Activated naive CD8-positive, alpha-beta T cell treated with anti-CD3 and anti-CD28 coated beads for 36 hours (primary cell): ENCODE measurements at places on chromosomes 7 and 10. TPM values are rescaled to one million over a fixed set of nuclear protein-coding genes. Genes with fewer than 3 reads are reported as not detected.

- H3K27me3 ChIP-seq, result no peaks in the 10 kb centered on the region
- H3K4me1 ChIP-seq, result no peaks in the 10 kb centered on the region
- no peaks in the 10 kb centered on the region for H3K36me3 ChIP-seq
- no peak for DNase-seq
Measured at GRCh38 chr7:46080595-46081159, 159.6 kb upstream of the IGFBP3 start.

- H3K4me3 ChIP-seq, result no peak overlapping the region
- DNase-seq, result no peak
- no peaks in the 10 kb centered on the region for H3K27me3 ChIP-seq
- H3K27ac ChIP-seq, result no peak overlapping the region
- H3K4me1 ChIP-seq, result peaks cover 2% of the 10 kb centered on the region
- no peaks in the 10 kb centered on the region for H3K36me3 ChIP-seq
Measured at GRCh38 chr10:128373831-128374230, 247.6 kb upstream of the MKI67 start.

DNA sequence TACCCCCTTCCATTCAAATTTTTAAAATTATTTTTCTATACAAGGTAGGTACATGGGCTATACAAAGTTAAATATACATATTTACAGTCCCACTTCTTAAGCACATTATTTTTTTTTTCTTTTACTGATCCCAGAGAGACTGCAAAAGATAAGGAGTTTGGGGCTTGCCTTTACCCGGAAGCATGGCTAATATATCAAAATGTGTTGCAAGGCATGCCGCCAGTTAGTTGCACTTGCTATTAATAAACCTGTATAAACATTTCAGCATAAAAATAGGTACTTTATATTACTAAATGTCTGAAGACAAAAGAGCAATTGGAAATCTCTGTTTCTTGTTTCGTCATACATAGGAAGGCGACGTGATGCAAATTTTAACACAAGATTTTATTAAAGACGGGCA is 21.5 kb upstream of the PDLIM1 start:
- peaks cover 12% of the 10 kb centered on the region for H3K4me1 ChIP-seq
- no peak overlapping the region for H3K27ac ChIP-seq
- no peaks in the 10 kb centered on the region for H3K36me3 ChIP-seq

GRCh38 chr10:83932245-83932644 is 207.1 kb upstream of the GHITM start:
- no peak overlapping the region for H3K4me3 ChIP-seq
- H3K4me1 ChIP-seq, result no peaks in the 10 kb centered on the region
- no peak overlapping the region for H3K27ac ChIP-seq
- no peak for DNase-seq
- H3K27me3 ChIP-seq, result no peaks in the 10 kb centered on the region
- no peaks in the 10 kb centered on the region for H3K36me3 ChIP-seq

- H3K4me1 ChIP-seq, result peaks cover 47% of the 10 kb centered on the region
- H3K27me3 ChIP-seq, result peaks cover 8% of the 10 kb centered on the region
- peak overlapping the region; percentile 87 for H3K4me3 ChIP-seq
- peak overlapping the region; percentile 89 for H3K27ac ChIP-seq
- no peak for DNase-seq
Measured at GRCh38 chr7:92832534-92833023, 3.8 kb downstream of the CDK6 start.

- H3K27me3 ChIP-seq, result peaks cover 4% of the 10 kb centered on the region
- DNase-seq, result no peak
- H3K36me3 ChIP-seq, result no peaks in the 10 kb centered on the region
- no peaks in the 10 kb centered on the region for H3K4me1 ChIP-seq
- no peak overlapping the region for H3K27ac ChIP-seq
Measured at GRCh38 chr7:115260381-115260780, 338.5 kb downstream of the MDFIC start.

- DNase-seq, result no peak
- H3K4me1 ChIP-seq, result no peaks in the 10 kb centered on the region
- H3K27ac ChIP-seq, result no peak overlapping the region
- H3K27me3 ChIP-seq, result no peaks in the 10 kb centered on the region
Measured at GRCh38 chr7:72709909-72710308, 118.1 kb downstream of the TYW1B start.

Gene SPDYE6
- not detected for total RNA-seq

Gene GPR22
- total RNA-seq, result not detected
